ENCODE measurements at places on chromosomes 16 and 17. TPM values are rescaled to one million over a fixed set of nuclear protein-coding genes. Genes with fewer than 3 reads are reported as not detected.

The SULT1A1 gene
- 5.0 TPM for total RNA-seq

The CD300E gene
- total RNA-seq, result not detected

The OTOA gene
- not detected for total RNA-seq

The C16orf87 gene
- 5.8 TPM for total RNA-seq

The MPO gene
- not detected for total RNA-seq

The C16orf89 gene
- total RNA-seq, result not detected

The SALL1 gene
- total RNA-seq, result 0.07 TPM

The NFATC3 gene
- 14.4 TPM for total RNA-seq

The MLST8 gene
- total RNA-seq, result 59.3 TPM

The AOC2 gene
- 1.8 TPM for total RNA-seq

The GDE1 gene
- 98.2 TPM for total RNA-seq

The HSPB9 gene
- not detected for total RNA-seq

The CCL5 gene
- 1.7 TPM for total RNA-seq

The SAMD14 gene
- total RNA-seq, result 0.22 TPM

The C1QTNF8 gene
- total RNA-seq, result not detected

The PERCC1 gene
- total RNA-seq, result not detected

The KRTAP16-1 gene
- total RNA-seq, result not detected

The MEIOC gene
- total RNA-seq, result 2.9 TPM

The P2RX1 gene
- total RNA-seq, result not detected

The CNTNAP1 gene
- total RNA-seq, result 5.5 TPM

The KCNH4 gene
- 0.61 TPM for total RNA-seq

The PRDM7 gene
- not detected for total RNA-seq

All from A549 treated with CpdA at 1 μM for 4 hours (cell line).